ENCODE measurements at places on chromosomes 5 and 9.

- no peak for DNase-seq
Measured at GRCh38 chr5:171673328-171673727, 112.3 kb upstream of the SMIM23 start.

DNA sequence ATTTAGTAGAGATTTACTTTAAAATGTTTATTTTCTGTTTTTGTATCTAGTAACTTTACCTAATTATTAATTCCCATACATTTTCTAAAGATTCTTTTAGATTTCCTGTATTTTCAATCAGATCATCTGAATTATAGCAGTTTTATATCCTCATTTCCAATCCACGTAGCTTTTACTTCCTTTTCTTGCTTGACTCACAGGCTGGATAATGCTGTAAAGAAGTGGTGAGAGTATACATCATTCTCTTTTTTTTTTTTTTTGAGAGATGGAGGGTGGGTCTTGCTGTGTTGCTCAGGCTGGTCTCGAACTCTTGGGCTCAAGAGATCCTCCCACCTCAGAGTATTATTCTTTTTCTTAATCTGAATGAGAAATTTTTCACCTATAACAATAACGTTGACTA, 11.2 kb upstream of the SETX start:
- DNase-seq = no peak

GRCh38 chr9:78866207-78867132, 569.5 kb downstream of the PSAT1 start:
- peak; percentile 92 for DNase-seq

DNA sequence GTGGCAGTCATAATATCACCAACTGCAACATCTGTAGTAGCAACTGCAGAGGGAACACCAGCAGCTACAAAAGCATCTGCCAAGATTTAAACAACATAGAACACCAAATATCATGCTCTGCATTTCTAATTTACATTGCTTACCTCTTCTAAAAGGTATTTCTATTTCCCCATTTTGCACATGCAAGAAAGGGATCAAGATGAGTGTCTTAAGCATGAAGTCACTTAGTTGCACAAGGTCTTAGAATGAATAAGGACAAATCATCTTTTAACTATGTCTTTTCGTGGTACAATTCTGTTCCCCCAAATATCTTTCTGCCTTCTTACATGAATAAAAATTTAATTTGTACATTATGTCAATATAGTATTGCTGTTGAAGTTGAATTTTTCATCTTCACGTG, 1746.4 kb downstream of the EFNA5 start:
- DNase-seq = peak; percentile 7

DNA sequence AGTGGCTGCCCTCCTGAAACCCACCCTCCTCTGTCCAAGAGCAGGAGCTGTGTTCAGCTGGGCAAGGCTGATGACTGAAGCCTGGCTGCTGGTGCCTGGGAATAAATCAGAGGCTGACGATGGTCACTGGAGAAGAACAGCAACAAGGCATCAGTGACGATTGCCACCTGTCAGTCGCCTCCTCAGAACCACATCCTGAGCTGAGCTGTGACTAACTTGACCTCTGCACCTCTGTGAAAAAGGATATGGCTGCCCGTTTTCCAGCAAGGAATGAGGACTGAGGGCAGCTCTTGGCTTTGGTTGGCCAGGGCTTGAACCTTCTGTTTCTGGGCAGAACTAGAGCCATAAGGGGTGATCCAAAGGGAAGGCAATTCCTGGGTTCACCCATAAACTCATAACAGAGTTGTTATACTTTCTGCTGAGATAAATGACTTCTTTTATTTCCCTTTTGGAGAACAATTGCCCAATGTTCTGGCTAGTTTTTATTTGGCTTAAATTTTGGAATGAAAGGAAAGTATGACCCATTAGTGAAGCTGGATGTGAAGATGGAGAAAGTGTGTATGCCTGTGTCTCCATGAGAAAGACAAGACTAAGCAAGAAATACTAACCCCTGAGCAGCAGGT, 40.1 kb downstream of the TRIP13 start:
- DNase-seq = no peak

DNA sequence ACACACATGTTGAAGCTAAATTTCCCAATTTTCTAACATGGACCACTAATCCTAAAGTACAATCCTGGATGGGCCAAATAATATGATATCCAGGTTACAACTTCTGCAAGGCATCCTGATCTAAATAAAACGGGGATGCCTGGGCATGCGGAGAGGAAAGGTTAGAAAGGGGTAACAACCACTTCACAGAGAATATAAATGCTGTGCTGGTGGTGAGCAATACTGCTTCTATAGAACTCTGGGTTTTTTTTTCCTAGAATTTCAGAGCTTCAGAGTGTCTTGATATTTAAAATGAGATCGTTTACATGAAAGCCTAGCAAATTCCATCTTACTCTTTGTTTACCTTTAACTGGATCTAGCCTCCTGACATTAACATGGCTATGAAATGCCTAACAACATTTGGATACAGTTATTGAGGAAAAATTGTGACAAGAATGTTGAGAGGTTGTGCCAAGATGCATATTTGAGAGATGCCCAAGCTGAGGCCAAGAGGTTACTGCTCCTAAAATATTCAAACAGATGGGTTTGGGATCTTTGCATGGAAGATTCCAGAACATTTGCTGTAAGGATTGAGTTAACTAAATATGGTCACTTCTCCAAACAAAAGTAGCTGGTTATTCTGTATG, 22.4 kb downstream of the TNFAIP8 start:
- DNase-seq = peak; percentile 65

DNA sequence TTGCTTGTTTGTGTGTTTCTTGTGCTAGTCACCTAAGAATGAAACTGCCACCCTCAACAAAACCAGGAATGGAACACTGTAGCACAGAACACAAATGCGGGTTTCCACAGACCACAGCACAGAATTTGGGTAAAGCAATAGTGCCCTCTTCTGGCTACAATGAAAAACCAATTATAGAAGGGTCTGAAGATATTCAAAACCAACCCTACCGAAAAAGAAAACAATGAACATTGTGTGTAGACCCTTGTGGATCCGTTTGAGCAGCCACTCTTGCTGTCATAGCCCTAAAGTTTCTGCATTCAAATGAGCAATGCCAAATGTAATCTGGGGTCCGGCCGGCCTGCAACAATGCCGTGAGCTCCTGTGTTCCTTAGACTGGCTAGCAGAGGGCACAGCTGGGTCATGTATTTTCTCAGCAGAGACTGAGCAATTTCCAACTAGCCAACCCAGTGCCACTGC, 8.3 kb upstream of the ENC1 start:
- no peak for DNase-seq

DNA sequence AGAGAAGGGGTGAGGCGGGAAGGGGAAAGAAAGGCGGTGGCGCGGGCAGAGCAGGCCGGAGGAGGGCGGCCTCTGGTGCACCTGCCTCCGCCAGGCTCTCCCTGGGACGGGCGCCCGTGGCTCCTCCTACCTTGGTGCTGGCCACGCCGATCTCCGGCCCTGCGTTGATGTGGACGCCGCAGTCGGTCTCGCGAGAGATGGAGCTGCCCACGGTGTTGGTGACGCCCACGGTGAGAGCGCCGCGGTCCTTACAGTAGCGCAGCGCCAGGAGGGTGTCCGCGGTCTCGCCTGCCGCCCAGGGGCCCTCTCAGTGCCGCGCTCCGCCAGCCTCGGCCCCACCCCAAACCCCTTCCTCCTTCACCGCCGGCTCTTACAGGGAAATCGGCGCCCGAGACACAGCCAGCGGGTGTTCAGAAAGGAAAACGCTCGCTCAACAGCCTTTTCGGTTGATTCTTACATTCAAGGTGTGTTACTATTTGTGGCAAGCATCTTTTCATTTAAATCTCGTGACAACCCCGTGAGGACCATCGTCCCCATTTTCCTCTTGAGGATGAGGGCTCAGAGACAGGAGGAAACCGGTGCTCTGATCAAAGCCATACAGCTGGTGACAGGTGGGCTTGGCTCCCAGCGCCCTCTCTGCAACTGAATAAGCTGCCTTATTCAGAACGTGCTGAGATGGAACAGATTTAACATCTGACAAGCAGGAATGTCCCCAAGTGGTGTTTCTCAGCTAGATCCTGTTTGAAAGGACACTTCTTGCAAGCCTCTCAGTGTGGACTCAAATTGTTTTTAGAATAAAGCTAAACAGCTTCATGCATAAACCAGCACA, 22.0 kb upstream of the MAPK9 start:
- no peak for DNase-seq

DNA sequence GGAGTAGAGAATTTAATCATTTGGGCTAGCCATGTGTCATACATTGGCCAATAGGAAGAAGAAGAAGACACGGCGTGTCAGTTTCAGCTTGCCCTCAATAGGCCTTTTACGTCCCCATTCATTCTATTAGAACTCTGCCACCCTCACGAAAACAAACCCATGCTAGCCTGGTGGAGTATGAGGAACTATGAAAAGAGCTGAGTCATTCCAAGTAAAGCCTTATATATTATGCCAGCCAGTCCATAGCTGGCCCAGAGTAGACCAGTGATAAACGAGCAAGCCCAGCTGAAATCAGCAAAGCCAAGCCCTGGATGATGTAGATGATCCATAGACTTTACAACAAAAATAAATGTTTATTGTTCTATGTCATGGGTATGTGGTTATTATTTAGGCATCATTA, 895.1 kb downstream of the TLE1 start:
- DNase-seq = no peak

DNA sequence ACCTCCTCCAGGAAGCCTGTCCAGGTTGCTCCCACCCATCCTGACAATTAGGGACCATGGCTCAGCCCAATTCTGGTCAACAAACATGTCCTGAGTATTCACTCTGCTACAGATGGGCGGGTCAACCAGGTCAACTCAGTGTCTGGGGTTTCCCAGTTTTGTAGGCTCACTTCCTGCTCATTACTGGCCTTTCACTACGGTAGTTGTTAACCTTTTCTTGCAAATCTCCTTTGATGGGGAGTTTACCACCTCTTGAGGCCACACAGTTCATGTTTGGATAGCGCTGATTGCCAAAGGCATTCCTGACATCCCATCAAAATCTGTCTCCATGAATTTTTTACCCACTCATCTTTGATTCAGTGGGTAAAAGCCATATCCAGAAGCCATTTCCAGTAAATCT, 13.8 kb downstream of the TMEM8B start:
- DNase-seq = no peak

DNA sequence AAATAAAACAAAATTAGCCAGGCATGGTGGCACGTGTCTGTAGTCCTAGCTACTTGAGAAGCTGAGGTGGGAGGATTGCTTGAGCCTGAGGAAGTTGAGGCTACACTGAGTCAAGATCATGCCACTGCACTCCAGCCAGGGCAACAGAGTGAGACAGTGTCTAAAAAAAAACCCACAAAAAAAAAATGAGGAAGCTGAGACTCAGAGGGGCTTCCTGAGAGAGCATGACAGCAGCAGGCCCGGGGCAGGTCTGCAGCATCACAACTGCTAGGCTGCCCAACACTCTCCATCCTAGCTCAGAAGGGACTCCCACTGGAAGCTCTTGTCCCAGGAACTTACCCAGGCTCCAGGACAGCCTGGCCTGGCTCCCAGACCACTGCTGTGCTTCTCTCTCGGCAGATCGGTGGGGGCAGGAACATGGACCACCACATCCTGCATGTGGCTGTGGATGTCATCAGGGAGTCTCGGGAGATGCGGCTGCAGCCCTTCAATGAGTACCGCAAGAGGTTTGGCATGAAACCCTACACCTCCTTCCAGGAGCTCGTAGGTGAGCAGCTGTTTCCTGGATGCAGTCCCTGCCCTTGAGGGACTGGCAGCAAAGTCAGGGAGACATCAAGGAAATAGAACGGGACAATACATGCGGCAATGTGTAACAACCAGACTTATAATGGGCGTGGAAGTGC, 19.1 kb downstream of the PTGS1 start:
- no peak for DNase-seq

DNA sequence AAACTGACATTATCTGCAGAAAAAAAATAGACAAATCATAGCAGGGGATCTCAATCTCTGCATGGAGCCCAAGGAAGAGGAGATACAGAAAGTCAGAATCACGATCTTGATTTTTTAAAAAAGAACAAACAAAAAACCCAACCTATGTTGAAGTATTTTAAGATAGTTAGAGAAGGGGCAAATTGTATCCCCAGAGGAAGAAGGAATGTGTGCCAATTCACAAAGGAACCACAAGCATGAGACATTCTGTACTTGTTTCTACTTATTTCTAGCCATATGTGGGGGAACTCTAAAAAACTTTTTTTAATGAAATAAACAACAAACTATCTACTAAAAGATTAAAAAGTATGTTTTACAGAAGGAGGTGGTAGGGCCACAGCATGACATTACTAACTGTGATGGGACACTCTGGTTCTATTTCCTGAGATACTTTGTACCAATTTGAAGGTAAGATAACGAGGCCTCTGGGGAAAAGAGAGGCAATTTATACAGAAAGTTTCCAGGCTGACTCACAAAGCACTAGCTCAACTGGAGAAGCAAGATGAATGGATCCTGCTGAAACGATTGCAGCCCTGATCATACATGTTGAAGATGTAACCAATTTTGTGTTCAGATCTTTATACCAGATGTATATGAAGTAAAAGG, 22.5 kb downstream of the RANBP3L start:
- DNase-seq = peak; percentile 37

Data from GM04503 (cell line).